ENCODE measurements at places on chromosomes 2 and 18.

GRCh38 chr2:145324748-145325147, 804.8 kb upstream of the ZEB2 start:
- no peak for DNase-seq

- no peak for DNase-seq
These were observed 128.3 kb downstream of the CYRIA start for GRCh38 chr2:16537347-16537746.

GRCh38 chr2:108586631-108587030, 52.4 kb downstream of the LIMS1 start:
- DNase-seq, result no peak

DNA sequence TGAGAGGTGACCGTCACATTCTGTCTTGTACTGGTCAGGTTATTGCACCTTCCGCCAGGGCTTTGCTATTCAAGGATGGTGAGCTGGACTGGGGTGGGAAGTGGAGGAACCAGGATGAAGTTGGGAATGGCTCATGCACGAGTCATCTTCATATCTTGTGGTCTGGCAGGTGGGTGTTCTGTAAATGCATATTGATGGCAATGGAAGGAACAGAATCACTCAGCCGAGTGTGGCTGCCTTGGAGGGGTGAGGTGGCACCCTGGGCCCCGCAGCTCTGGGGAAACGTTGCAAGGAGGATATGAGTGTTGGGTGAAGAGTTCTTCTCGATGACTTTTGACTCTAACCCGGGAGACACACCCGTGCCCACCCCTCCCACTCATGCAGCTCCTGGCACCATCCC, 1.2 kb downstream of the NEU2 start:
- DNase-seq, result no peak

GRCh38 chr2:5727235-5727634, 35.1 kb downstream of the SOX11 start:
- DNase-seq, result no peak

GRCh38 chr2:181781078-181781786, 100.9 kb upstream of the NEUROD1 start:
- DNase-seq, result no peak

DNA sequence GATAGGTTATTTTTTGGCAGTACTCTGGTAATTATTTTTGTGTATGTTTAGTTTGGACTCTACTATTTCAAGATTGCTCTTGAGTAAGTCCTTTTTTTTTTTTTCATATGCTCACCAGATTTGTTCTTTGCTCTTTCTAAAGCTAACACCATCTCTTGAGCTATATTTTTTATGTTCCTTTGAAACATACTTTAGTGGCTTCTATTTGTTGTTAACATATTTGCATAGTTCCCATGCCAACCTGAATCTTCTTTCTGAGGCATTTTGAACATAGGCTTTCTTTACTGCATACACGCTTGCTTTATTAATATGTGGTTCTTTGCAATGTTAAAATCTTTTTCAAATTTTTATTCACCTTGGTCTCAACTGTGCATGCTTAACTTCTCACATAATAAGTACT, 1644.9 kb downstream of the SUCLG1 start:
- DNase-seq, result no peak
